ENCODE measurements at places on chromosomes 12 and 14.

- DNase-seq: no peak
These were observed 3.5 kb downstream of the MYF6 start for GRCh38 chr12:80710727-80711449.

DNA sequence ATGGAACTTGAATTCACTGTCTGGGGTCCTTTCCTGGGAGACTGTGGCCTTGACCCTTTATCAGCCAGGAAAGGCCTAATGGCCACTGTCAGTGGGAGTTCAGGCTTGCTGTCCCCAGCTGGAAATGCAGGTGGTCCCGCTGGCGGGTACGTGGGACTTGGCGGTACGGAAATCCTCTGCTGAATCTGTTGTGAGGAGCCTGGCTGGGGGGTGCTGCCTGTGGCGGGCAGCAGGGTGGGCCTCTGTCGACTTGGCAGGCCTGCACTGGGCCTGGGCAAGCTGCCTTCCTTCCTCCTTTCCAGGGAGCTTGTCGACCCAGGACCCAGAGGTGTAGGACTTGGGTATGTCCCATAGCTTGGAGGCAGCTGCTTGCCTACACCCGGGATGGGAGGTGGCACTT is 26.3 kb downstream of the ZFYVE21 start:
- DNase-seq: no peak

DNA sequence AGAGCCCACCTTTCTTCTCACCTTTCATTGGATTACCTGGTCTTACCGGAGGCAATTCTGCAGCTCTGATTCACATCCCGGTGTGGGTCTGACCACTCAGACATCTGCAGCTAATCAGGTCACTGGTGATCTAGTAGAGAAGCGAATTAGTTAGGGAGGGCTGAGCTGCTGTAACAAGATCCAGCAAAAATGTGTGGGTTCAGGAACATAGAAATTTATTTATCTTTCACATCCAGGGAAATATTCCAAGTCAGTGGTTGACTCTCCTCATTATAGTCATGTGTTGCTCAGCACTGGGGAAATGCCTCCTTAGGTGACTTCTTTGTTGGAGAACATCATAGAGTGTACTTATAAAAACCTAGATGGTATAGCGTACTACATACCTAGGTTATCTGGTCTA is 218.7 kb upstream of the PELI2 start:
- no peak for DNase-seq

GRCh38 chr12:100959481-100959880 is 164.9 kb downstream of the ANO4 start:
- no peak for DNase-seq

GRCh38 chr12:110182281-110182680 is 58.1 kb downstream of the IFT81 start:
- DNase-seq: no peak

DNA sequence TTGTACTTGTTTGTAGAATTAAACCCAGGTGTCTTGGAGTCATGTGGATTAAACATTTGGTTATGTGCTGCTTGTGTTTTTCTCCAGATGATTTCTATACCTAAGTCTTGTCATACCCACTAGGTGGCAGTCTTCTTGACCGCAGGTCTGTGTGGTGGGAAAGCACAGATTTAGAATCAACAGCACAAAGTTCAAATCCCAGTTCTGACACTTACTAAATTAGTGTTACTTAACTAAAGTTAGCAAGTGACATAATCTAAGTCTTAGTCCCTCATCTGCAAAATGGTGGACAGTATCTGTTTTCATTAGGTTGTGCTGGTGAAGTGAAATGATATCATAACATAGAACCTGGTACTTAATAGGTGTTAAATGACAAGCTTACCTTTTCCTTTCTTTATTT is 151.0 kb upstream of the ARHGAP5 start:
- DNase-seq: peak; percentile 50

- no peak for DNase-seq
These were observed 2.8 kb downstream of the PRIM1 start for GRCh38 chr12:56749359-56749758.

DNA sequence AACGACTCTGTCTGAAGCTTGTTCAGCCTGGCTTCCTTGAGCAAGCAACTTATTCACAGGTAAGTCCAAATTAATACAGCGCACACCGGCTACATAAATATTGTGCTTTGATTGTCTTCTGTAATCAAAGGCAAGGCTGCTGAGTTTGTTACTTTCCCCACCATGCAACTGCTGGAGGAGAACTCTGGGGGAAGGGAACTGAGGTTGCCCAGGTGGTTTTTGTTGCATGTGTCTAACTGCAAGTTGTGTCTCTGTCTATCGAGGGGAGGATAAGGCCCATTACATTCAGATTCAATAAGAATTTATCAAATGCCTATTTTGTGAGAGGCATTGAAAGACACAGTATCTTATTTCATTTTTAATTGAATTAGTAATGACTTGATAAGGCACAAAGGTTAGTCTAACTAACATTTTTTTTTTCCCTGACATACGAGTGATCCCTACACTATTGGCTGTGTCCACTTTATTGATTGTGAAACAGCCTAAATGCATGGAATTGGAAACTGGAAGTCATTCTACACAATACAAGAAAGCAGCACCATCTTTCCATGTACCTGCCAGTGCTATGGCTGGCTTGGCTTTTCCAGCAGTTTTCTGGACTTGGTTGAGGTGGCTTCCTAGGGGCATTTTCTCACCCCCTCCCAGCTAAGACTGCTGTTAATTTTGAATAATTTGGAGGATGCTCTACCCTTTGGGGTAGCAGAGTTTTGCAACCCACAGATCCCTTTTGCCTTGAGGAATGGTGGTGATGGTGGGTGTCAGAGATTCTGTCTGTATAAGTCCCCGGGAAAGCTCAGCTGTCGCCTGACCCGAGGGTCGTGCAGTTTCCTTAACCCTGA is 951 bp upstream of the CHST11 start:
- DNase-seq: no peak

Measured in NCI-H1092 (cell line).